Motor neuron (in vitro differentiated cells): ENCODE measurements at places on chromosomes 13 and 19. TPM values are rescaled to one million over a fixed set of nuclear protein-coding genes. Genes with fewer than 3 reads are reported as not detected.

DNA sequence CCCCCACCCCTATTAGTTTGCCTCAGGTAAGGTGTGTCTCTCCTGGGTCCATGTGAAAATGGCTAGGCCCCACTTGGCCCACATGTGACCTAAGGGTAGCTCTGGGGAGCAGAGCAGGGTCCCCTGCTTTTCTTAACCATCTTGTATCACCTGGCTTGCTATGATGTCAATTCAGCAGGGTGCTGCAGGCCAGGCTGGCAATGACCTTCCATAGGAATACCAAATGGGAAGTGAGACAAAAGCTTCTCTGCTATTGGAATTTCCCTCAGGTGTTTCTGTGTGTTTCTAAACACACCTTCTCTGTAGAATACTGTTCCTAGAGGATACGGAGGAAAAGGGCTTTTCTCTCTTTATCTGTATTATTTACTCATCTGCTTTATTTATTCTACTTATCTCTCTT lies 35.7 kb upstream of the DACH1 start:
- ATAC-seq, result no peak

DNA sequence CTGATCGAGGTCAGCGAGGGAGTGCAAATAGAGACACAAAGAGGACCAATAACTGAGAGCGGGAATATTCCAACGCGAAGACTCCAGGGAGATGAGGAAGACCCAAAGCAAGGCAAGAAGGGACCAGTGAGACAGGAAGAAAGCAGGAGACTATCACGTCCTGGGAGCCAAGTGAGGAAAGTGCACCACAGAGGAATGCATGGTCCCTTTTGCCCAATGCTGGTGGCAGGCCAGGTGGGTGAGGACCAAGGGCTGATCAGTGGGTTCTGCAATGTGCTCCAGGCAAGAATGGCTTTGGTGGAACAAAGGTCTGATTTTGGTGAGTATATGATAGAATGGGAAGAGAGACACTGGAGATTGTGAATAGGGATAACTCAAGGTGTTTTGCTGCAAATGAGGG lies 25.4 kb downstream of the CHST8 start:
- ATAC-seq, result no peak

GRCh38 chr19:45769821-45770191 lies 754 bp upstream of the SIX5 start:
- ATAC-seq, result peak; percentile 1

GRCh38 chr19:2477141-2477710 lies 1.3 kb downstream of the GADD45B start:
- ATAC-seq, result peak; percentile 0

GRCh38 chr19:4380254-4380727 lies 20.1 kb downstream of the SH3GL1 start:
- no peak for ATAC-seq

DNA sequence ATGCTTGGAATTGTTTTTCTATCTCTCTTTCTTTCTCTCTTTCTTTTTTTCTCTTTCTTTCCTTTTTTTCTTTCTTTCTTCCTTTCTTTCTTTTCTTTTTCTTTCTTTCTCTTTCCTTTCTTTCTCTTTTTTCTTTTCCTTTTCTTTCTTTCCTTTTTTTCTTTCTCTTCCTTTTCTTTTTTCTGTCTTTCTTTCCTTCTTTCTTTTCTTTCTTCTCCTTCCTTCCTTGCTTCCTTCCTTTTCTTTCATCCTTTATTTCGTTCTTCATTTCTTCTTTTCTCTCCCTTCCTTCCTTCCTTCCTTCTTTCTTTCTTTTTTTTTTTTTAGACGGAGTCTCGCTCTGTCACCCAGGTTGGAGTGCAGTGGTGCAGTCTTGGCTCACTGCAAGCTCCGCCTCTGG lies 1.9 kb upstream of the MEX3D start:
- no peak for ATAC-seq

- ATAC-seq, result peak; percentile 96
Observed at GRCh38 chr13:42078128-42078808, 29.8 kb downstream of the DGKH start.

DNA sequence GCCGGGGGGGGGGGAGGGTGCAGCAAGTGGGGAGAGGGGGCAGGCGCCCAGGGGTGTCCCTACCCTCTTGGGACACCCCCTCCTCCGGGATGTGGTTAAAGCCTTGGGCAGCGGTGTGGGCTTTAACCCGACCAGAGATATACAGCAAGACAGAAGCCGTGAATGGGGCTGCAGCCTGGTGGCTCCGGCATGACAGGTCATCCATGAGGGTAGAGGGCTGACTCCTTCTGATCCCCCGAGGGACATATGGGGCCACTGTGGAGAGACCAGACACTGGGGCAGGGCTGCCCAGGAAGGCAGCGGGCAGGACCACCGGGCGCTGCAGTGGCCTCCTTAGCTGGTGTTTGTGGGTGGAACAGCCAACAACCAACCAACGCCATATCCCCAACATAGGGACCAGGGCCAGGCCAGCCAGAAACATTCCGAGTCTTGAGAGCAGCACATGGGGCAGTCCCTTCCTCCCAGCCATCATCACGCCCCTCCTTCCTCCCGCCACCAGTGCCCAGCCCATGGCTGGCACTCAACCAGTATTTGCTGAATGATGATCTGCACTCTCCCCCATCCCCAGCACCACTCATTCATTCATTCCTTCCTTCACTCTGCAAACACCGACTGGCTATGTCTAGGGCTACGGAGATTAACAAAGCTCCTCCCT lies 18.2 kb downstream of the ELAVL1 start:
- peak; percentile 23 for ATAC-seq

DNA sequence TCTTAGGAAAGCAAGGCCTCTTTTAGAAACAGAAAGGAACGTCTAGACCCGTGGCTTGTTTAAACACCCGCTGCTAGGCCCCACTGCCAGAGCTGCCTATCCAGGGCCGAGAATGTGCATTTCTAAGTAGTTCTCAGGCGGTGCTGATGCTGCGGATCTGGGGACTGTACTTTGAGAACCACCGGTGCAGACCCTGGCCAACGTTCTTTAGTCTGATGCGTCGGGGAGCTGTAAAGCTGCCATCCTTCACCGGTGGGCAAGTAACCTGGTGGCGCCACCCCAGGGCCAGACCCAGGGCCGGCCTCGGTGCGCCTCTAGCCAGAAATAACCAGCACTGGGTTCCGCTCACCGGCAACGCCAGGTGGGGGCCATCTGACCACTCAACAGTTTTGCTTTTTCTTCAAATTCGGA lies 47.1 kb downstream of the TGDS start:
- ATAC-seq, result peak; percentile 63

GRCh38 chr19:47545061-47545948 lies 27.6 kb downstream of the ZNF541 start:
- no peak for ATAC-seq

The ZNF729 gene
- 0.05 TPM in 1 of 2 replicates, not detected in the other for total RNA-seq
